ENCODE measurements at places on chromosomes 16 and 17. TPM values are rescaled to one million over a fixed set of nuclear protein-coding genes. Genes with fewer than 3 reads are reported as not detected.

- no peak for DNase-seq
Observed at GRCh38 chr16:66551348-66551759, 1.0 kb upstream of the CKLF start.

- DNase-seq: no peak
Observed at GRCh38 chr17:75498726-75499213, 16.6 kb downstream of the CASKIN2 start.

DNA sequence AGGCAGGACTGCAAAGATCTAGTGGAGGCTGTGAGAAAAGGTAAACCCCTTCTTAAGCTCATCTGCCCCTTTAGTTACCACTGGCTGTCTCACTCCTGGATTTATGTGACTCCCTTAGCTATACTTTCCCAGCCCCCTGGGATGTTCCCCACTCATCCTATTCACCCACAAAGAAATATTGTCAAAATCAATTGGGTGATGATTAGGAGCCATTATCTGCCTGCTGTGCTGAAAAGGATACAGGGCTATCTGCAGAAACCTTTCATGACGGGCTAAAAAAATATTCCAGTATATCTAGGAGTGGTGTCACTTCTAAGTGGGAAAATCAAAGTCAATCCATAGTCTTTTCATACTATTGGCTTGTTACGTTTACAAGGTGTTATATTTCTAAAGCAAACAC, 8.0 kb upstream of the GNAO1 start:
- no peak for DNase-seq

- no peak for DNase-seq
Observed at GRCh38 chr17:80034791-80035686, 633 bp downstream of the TBC1D16 start.

The TLCD1 gene
- total RNA-seq: 4.7 TPM

Measured in kidney epithelial cell (primary cell).